Lower lobe of right lung (tissue), 2 donors: ENCODE measurements at places on chromosomes 16 and 17. TPM values are rescaled to one million over a fixed set of nuclear protein-coding genes. Genes with fewer than 3 reads are reported as not detected.

Gene RAPGEFL1
- 9.3 TPM for total RNA-seq

Gene UQCRC2
- 170 TPM for total RNA-seq

Gene MYH11
- total RNA-seq = 102 TPM

Gene SYT17
- total RNA-seq = 11.8 TPM

Gene GRAPL
- 10.8 TPM for total RNA-seq

Gene FBXO31
- 26.2 TPM for total RNA-seq

Gene P2RX1
- total RNA-seq = 8.7 TPM

Gene TCAP
- total RNA-seq = 3.7 TPM

- no peak for DNase-seq
Observed at GRCh38 chr17:10792151-10792550, 11.7 kb downstream of the TMEM238L start.

GRCh38 chr17:32357615-32358014 is 7.7 kb downstream of the ZNF207 start:
- no peak for DNase-seq

DNA sequence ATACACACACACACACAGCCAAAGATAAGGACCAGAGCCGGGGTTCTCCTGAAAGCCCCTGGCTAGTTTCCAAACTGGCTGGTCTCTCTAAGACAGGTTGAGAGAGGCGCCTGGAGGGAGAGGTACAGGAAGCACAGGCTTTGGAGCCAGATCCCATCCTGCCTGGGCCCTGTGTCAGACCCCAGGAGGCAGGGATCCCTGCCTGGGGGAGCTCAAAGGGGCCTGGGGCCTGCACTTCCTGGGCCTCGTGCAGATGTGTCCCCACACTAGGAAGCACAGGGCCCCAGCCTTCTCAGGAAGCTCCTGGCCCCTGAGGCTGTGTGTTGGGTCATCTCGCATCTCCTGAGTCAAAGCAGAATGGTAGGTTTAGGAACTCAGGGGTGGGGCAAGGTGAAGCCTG is 16.0 kb downstream of the SLC5A10 start:
- no peak for DNase-seq

GRCh38 chr16:660459-661183 is 7.3 kb upstream of the RHOT2 start:
- peak; percentile 97 for DNase-seq

DNA sequence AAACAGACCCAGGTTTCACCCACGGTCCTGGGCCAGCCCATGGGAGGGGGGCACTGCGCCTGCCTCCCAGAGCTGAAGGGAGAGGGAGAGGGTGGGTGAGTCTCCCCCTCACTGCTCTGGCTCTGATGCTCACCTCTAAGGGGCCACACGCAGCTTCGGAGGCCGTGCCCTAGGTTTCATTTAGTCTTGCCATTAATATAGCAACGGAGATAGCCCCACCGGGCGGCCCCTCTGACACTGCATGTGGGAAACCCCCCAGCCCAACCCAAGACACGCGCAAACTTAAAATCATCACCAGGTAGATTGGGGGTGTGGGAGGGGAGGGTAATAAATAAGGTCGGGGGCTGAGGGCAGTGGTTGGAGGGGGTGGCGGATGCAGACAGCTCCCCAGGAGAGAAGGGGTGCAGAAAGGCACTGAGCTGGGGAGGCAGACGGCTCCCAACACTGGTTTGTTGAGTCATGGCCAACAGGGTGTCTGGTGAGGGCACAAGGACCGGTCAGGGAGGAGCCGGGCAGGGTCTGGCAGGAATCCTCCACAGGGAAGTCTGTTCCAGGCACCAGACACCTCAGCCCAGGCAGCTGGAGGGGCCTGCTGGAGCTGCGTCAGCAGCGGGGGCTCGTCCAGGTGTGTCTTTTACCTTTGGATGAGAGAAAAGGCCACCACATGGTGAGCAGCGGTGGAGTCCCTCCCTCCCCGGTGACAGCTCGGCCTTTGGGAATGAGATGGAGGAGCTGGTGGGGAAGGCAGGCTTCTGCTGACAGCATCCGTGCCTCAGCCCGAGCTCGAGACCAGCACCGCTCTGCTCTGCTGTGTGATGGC is 32.0 kb upstream of the DOC2B start:
- DNase-seq = no peak

DNA sequence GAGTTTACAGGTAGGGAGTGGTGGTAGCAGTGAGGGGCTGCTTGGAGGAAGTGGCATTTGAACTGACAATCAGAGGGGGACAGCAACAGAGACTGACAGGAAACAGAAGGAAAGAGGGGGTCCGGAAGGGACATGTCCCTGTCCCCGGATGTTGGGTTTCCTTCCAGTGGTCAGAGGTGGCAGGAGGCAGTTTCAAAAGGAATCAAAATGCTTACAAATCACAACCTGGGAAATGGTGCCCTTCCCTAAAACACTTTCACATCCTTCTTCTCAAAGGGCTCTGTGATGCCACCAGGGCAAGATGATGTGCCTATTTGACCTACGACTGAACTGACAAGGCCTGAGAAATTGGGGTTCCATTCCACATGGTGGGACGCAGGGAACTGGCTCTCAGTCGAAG is 19.7 kb downstream of the ADGRG1 start:
- DNase-seq = no peak

DNA sequence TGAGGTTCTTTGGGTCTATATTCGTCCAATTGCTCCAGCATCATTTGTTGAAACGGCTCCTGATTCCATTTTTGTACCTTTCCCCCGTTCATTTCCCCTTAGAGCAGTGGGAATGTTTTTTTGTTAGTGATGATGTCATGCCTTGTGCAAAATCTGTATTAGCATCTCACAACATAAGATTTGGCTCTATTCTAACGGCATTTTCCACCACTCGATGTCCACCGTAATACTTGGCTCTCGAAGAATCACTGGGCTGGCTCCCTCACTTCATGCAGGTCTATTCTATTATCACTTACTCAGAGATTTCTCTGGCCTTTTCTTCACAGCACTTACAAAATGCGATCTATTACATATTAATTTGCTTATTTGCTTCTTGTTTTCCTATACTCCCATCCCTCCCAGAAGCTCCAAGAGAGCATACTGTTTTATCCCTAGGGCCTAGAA is 571 bp upstream of the NME1 start:
- no peak for DNase-seq

DNA sequence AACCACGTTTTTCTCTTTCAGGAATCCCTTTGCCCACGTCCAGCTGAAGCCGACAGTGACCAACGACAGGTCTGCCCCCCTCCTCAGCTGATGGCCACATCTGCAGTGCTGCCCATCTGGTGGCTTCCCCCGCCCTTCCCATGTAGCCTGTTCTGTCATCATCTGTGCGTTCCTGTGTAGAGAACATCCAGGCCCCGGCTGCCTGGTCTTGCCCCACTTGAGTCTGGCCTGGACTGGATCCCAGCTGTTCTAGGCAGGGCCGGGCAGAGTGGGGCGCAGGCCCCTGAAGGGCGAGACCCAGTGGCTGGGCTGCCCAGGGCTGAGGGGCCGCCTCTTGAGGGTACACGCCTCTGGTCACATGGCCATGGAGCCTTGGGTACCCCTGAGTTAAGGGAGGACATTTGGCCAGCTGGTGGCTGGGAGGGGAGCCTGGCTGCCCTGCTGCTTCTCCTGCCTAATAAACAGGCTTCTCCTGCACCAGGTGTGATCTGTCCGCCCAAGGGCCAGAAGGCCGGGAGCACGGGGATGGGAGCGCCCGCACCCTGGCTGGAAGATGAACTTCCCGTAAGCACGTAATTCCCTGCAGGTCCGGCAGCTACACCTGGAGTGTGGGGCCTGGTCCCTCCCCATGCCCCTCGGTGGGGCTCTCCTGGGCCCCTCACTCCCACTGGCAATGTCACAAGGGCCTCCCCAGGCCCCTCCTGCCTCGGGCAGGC is 49.4 kb upstream of the PVALEF start:
- no peak for DNase-seq

DNA sequence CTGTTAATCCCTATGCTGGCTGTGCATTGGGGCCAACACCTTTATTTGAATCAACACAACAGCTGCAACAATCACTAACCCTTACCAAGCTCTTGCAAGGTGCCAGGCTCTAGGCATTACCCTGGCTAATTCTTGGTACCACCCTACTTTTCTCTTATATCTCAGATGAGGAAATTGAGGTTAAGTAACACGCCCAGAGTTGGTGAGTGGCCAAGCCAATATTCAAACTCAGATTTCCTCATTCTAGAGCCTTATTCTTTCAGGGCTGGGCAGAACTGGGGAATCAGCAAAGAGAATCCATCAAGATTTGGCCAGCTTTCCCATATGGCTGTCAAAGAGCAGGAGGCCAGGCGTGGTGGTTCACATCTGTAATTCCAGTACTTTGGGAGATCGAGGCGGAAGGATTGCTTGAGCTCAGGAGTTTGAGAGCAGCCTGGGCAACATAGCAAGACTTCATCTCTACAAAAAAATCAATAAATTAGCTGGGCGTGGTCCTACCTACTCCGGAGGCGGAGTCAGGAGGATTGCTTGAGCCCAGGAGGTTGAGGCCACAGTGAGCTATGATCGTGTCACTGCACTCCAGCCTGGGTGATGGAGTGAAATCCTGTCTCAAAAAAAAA is 23.7 kb downstream of the ARSG start:
- no peak for DNase-seq

GRCh38 chr16:55017321-55017720 is 86.7 kb downstream of the IRX5 start:
- no peak for DNase-seq

GRCh38 chr17:43373356-43373755 is 25.4 kb upstream of the ARL4D start:
- DNase-seq = no peak

- DNase-seq = no peak
Observed at GRCh38 chr16:69166946-69167930, 19.7 kb upstream of the SNTB2 start.

DNA sequence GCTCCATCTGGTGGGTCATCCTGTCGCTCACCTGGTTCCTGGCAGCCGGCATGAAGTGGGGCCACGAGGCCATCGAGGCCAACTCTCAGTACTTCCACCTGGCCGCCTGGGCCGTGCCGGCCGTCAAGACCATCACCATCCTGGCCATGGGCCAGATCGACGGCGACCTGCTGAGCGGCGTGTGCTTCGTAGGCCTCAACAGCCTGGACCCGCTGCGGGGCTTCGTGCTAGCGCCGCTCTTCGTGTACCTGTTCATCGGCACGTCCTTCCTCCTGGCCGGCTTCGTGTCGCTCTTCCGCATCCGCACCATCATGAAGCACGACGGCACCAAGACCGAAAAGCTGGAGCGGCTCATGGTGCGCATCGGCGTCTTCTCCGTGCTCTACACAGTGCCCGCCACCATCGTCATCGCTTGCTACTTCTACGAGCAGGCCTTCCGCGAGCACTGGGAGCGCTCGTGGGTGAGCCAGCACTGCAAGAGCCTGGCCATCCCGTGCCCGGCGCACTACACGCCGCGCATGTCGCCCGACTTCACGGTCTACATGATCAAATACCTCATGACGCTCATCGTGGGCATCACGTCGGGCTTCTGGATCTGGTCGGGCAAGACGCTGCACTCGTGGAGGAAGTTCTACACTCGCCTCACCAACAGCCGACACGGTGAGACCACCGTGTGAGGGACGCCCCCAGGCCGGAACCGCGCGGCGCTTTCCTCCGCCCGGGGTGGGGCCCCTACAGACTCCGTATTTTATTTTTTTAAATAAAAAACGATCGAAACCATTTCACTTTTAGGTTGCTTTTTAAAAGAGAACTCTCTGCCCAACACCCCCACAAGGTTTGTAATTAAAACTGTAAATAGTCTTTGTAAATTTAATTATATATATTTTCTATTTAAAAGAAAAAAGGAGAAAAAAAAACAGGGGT is 1.7 kb downstream of the FZD2 start:
- DNase-seq = peak; percentile 49

DNA sequence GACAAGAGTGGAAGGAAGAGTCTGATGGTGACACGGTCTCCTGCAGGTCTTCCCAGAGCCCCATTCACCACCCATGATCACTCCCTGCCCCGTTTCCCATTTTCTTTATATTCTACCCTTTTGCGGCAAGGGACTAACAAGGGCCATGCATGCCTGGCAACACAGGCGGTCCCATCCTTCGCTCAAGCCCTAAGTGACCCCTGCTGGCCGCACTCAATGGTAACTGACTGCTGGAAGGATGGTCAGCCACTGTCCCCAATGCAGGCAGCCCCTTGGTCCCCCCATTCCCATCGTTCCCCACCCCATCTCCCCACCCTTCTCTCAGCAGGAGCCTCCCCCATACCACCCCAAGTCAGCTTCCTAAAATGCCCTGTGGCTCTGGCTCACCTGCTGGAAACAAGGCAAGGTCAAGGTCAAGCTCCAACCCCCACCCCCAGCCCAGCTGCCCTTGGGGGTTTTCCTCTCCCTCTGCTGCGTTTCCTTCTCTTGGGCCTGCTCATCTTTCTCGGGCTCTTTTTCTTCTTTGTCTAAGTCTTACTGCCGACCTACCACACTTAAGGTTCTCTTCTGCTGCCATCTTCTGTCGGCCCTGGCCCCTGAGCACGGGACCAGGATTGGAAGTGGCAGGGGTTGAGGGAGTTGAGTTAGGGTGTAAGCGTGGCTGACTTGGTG is 116.0 kb downstream of the RPTOR start:
- no peak for DNase-seq

DNA sequence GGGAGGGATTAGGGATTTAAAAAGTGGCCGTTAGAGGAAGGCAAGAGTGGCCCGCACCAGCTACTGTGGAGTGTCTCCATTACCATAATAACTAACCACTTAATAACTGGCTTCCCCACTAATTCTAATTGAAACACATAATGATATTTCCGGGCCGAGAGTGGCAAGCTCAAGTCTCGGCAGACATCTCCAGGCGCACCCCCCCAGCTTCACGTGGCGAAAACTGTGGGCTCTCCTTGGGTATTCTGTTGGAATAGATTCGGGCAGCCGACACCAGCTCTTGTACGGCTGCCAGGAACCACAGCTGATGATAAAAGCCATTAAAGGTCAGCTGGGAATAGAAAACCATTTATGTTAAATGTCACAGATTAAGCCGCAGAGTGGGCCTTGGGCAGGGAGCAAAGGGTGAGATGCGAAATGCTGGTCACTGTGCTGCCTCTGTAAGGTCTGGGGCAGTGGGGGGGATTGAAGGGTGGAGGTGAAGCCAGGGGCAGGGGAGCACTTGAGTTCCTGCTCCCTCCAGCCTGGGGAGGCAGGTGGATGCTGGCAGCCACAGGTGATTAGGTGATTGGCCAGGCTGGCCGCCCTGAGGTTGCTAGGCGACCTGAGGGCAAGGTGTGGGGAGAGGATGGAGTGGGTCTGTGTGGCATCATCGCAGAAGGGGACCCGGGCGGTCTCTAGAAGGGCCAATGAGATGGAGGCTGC is 115.6 kb upstream of the SDK2 start:
- no peak for DNase-seq

GRCh38 chr17:28901866-28902818 is 737 bp downstream of the DHRS13 start:
- peak; percentile 67 for DNase-seq
